ENCODE measurements at places on chromosomes 6 and 20.

DNA sequence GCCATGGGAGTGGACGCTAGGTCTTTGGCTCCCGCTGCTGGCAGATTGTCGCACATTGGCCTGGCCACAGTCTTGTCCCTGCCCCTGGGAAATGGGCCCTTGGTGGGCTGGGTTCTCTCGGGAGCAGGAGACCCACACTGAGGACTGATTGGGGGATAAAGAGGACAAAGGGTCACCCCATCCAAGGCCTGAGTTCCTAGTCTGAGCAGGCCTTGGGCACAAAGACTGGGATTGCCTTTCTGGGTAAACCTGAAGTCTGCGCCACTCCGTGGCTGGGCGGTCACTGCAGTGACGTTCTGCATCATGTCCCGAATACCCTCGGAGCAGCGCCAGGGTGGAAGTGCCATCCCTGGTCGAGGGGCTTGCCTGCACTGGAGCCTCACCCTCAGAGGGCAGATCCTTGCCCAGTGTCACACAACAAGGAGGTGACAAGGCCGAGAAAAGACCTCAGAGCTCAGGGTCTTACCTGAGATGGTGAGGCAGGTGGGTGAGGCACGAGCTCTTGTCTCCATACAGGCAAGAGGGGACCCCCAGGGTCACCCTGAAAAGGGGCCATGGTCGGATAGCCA is 36.1 kb upstream of the ZBP1 start:
- peaks cover 5% of the 10 kb centered on the region for H3K36me3 ChIP-seq
- no peaks in the 10 kb centered on the region for H3K27me3 ChIP-seq
- H3K4me1 ChIP-seq, result peaks cover 11% of the 10 kb centered on the region
- no peak overlapping the region for H3K27ac ChIP-seq
- H3K4me3 ChIP-seq, result no peak overlapping the region

DNA sequence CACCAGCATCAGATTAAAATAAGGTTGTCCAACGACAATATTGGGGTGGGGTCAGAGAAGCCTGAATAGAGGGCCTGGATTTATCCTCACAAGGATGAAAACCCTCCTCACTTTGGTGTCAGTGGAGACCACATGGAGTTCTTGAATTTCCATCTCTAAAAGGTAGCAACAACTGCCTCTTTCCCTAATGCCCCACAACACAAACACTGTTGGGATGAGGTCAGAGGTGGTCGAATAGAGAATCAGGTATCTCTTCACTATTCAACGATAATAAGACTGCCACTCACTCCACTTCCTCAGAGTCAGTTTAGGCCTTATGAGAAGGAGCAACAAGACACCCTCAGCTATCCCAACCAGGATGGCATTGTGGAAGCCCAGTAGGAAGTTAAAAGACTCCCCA is 596.1 kb downstream of the HTR1B start:
- no peak overlapping the region for H3K27ac ChIP-seq
- no peak overlapping the region for H3K4me3 ChIP-seq
- H3K36me3 ChIP-seq, result no peaks in the 10 kb centered on the region
- no peak for DNase-seq

- H3K27ac ChIP-seq, result no peak overlapping the region
- no peaks in the 10 kb centered on the region for H3K36me3 ChIP-seq
- H3K4me1 ChIP-seq, result no peaks in the 10 kb centered on the region
- no peaks in the 10 kb centered on the region for H3K27me3 ChIP-seq
- DNase-seq, result no peak
- no peak overlapping the region for H3K4me3 ChIP-seq
These were observed 108.4 kb downstream of the JAG1 start for GRCh38 chr20:10565191-10565921.

- no peaks in the 10 kb centered on the region for H3K36me3 ChIP-seq
- H3K4me3 ChIP-seq, result no peak overlapping the region
- H3K27me3 ChIP-seq, result no peaks in the 10 kb centered on the region
- no peaks in the 10 kb centered on the region for H3K4me1 ChIP-seq
- H3K27ac ChIP-seq, result no peak overlapping the region
- no peak for DNase-seq
These were observed 165.2 kb upstream of the TOP1 start for GRCh38 chr20:40863355-40863919.

- peaks cover 13% of the 10 kb centered on the region for H3K4me1 ChIP-seq
- H3K4me3 ChIP-seq, result no peak overlapping the region
- H3K27ac ChIP-seq, result no peak overlapping the region
- no peaks in the 10 kb centered on the region for H3K27me3 ChIP-seq
- H3K36me3 ChIP-seq, result no peaks in the 10 kb centered on the region
These were observed 17.9 kb downstream of the RNF24 start for GRCh38 chr20:3997446-3997845.

- no peak for DNase-seq
- no peak overlapping the region for H3K4me3 ChIP-seq
- H3K27ac ChIP-seq, result no peak overlapping the region
These were observed 5.8 kb upstream of the ADAM33 start for GRCh38 chr20:3687655-3688054.

DNA sequence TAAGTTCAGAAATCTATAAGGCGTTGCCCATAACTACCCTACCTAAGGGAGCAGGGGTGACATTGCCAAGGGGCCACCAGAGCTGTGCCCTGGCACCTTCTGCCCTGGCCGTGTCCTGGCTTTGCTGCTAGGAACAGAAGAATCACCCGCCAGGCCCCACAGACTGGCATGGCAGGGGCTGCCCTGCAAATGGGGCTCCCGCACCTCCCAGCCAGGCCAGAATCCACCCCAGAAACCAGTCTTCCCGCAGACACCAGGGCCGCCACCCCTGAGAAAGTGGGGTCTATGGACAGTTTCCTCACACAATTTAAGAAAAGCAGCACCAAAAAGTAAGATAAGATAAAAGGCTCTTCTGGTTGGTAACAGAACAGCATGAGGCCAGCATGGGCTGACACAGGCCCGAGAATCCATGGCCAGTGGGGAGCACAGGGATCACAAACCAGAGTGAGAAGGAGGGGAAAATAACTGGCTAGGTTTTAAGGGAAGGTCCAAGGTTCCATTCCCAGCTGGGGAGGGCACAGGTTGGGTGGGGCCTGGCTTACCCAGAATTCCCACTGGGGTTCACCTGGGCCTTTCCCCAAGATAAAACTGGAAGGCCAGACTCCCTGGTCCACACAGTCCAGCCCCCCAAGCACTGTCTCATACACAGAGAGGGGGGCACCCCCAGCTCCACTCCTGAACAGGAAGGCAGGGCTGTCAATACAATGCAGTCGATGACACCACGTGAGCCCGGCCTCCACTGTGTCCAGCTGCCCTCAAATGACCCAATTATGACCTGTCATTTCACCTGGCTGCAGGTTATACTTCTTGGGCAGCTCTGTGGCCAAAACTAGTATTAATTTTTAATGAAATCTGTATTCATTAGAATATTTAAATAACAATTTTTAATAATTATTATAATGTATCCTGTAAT is 59.4 kb downstream of the PYGB start:
- H3K27ac ChIP-seq, result peak overlapping the region; percentile 4
- H3K4me3 ChIP-seq, result no peak overlapping the region
- DNase-seq, result no peak
- peaks cover 44% of the 10 kb centered on the region for H3K4me1 ChIP-seq
- no peaks in the 10 kb centered on the region for H3K27me3 ChIP-seq

GRCh38 chr6:11120271-11121005 is 8.9 kb upstream of the ERVFRD-1 start:
- no peaks in the 10 kb centered on the region for H3K36me3 ChIP-seq
- H3K27me3 ChIP-seq, result no peaks in the 10 kb centered on the region
- no peak for DNase-seq
- H3K4me3 ChIP-seq, result no peak overlapping the region
- peaks cover 10% of the 10 kb centered on the region for H3K4me1 ChIP-seq

DNA sequence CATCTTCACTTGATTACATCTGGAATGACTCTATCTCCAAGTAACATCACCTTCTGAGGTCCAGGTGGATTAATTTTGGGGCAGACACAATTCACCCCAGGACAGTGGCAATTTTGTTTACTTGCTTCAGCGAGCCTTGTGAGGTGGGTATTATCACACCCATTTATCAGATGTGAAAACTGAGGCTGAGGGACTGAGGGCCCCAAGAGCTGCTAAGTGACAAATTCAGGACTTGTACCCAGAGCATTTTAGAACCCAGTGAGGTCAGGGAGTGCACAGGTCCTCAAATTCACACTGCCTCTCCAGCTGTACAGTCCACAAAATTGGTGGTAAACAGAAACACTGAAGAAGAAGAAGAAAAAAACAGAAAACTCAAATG is 125.2 kb upstream of the PMEPA1 start:
- H3K4me1 ChIP-seq, result no peaks in the 10 kb centered on the region
- H3K27ac ChIP-seq, result no peak overlapping the region
- H3K27me3 ChIP-seq, result no peaks in the 10 kb centered on the region
- H3K4me3 ChIP-seq, result no peak overlapping the region
- H3K36me3 ChIP-seq, result no peaks in the 10 kb centered on the region

DNA sequence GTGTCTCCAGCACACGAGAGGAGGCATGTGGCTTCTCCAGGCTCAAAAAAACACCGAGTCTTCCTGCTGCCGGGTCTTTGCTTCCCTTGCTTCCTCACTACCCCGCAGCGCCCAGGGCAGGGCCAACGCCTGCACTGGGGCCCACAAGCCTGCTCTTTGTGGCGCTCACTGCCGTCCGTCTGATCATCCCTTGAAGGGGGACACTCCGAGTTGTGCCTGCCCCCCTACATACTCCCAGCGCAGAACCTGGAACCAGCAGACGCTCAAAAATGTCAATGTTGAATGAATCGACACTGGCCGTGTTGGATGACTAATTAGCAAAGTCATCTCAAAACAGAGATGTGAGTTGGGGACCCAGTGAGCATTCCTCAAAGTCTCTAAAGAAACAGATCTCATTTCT is 8.1 kb upstream of the ARFGAP1 start:
- no peak overlapping the region for H3K4me3 ChIP-seq
- no peaks in the 10 kb centered on the region for H3K36me3 ChIP-seq
- DNase-seq, result no peak
- H3K27ac ChIP-seq, result no peak overlapping the region
- no peaks in the 10 kb centered on the region for H3K4me1 ChIP-seq

DNA sequence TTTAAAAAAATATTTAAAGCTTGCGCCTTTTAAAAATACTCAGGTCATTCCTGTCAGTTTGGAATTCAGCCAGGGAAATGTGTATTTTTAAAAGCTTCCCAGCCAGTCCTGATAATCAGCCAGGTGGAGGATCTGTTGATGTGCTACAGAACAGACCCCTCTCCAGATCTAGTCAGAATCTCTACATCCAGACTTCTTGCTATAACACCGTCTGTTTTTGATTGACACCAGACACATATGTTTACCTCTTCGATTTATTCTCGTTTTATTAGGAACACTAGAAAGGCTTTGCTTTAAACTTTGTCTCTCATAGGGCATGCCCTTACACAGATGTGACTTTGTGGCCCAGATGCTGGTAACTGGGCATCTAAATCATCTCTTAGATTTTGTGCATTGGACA is 11.7 kb downstream of the PARD6B start:
- H3K36me3 ChIP-seq, result peaks cover 24% of the 10 kb centered on the region
- H3K27me3 ChIP-seq, result no peaks in the 10 kb centered on the region
- no peak for DNase-seq
- peak overlapping the region; percentile 4 for H3K4me3 ChIP-seq
- peak overlapping the region; percentile 99 for H3K27ac ChIP-seq

DNA sequence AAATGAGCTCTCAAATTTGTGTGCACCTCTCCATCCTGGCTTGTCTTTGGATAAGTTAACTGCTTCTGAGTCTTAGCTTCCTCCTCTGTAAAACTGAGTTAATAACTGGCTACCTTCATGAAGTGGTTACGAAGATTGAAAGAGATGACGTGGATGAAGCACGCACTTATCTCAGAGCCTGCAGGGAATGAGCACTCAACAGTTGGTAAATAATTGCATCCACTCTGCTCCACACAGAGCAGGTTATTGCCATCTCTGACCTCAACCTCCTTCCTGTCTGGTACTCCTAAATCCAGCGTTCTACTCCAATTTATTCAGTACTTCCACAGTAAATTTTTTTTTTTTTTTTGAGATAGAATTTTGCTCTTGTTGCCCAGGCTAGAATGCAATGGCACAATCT is 6.9 kb downstream of the AURKA start:
- no peak overlapping the region for H3K4me3 ChIP-seq
- DNase-seq, result no peak
- H3K27ac ChIP-seq, result no peak overlapping the region
- H3K27me3 ChIP-seq, result no peaks in the 10 kb centered on the region
- peaks cover 44% of the 10 kb centered on the region for H3K36me3 ChIP-seq
- peaks cover 7% of the 10 kb centered on the region for H3K4me1 ChIP-seq

DNA sequence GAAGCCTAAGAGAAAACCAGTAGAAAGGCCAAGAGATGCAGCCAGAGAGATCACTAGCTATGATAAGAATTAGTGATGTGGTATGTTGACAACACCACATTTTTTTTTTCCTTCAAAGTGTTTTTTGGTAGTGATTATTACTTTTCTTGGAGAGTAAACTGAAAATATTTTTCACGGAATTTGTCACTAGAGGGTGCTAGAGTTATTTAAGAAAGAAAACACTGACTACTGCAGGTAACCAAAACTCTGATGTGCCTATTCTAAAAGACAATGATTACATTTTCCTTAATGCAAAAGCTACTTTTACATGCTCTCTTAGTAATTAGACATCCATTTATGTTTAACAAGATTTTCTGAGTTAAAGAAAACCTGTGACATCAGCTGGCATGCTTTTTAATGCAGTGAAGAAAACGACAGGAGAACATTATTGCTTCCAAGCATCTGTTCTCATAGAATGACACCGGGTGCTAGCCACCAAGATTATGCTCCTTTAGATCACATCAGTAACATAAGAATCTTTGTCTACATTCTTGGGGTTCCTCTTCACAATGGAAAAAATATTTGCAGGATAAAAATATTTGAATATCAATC is 28.8 kb downstream of the RWDD2A start:
- no peaks in the 10 kb centered on the region for H3K36me3 ChIP-seq
- no peak overlapping the region for H3K4me3 ChIP-seq
- no peak overlapping the region for H3K27ac ChIP-seq
- H3K27me3 ChIP-seq, result no peaks in the 10 kb centered on the region

DNA sequence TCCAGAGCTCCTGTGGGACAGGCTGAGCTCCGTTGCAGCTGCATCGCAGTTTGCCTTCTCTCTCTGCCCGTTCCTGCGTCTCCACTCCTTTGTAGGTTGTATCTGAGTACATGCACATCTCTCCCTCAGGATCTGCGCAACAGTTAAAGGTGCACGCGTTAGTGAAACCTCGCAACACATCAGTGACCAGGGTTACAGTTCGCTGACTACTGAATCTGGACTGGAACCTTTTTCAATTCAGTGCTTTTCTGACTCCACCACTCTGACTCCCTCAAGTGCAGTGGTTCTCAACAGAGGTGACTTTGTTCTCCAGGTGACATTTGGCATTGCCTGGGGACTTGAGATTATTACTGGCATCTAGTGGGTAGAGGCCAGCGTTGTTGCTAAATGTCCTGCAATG is 44.0 kb downstream of the UST start:
- no peak overlapping the region for H3K27ac ChIP-seq
- no peaks in the 10 kb centered on the region for H3K27me3 ChIP-seq
- no peaks in the 10 kb centered on the region for H3K36me3 ChIP-seq

DNA sequence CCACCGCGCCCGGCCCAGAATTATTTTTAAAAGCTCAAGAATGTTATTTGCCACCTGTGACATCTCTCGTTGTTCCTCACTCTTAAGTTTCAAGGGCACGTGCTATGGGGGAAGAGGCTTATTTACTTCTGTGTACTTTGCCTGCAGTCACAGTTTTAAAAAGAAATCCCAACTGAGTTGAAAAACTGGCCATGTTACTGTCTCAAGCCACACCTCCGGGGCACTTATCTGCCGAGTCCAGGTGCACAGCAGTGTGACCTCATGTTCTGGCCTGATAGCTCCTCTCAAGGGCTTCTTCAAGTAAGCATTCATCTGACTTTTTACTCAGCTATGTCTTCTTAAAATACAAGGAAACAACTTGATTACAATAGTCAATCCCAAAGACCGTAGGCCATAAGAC is 34.5 kb downstream of the SHLD1 start:
- no peaks in the 10 kb centered on the region for H3K36me3 ChIP-seq
- H3K27ac ChIP-seq, result no peak overlapping the region
- H3K27me3 ChIP-seq, result no peaks in the 10 kb centered on the region
- no peak overlapping the region for H3K4me3 ChIP-seq
- no peak for DNase-seq

All from Panc1 (cell line).